Left ventricle myocardium inferior (tissue), 1 donor: ENCODE measurements at places on chromosomes 6 and 20.

DNA sequence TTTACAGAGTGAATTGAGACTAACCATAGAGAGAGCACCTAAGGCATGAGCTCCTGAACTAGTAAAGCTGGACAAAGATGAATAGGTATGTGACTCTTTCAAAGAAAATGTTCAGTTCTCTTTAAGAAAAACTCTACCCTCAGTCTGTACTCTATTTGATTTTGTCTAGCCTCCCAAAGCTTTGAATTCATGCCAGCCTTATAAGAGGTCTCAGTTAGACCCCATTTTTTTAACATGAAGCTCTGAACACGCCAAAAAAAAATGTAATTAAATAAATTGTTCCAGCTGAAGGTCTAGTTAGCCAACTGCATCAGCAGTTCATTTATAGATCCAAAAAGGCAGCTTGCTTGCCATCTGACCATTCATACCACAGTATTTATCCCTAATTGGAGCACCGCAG, 71.6 kb downstream of the COL9A1 start:
- no peak for DNase-seq
- H3K4me1 ChIP-seq: no peaks in the 10 kb centered on the region
- no peaks in the 10 kb centered on the region for H3K36me3 ChIP-seq
- no peak overlapping the region for H3K27ac ChIP-seq
- H3K27me3 ChIP-seq: no peaks in the 10 kb centered on the region
- no peak overlapping the region for H3K4me3 ChIP-seq

- no peak overlapping the region for H3K4me3 ChIP-seq
- peaks cover 15% of the 10 kb centered on the region for H3K4me1 ChIP-seq
- H3K27me3 ChIP-seq: no peaks in the 10 kb centered on the region
These were observed 25.8 kb upstream of the RTF2 start for GRCh38 chr20:56442389-56443365.

GRCh38 chr6:77326029-77326428, 137.3 kb downstream of the HTR1B start:
- no peaks in the 10 kb centered on the region for H3K4me1 ChIP-seq
- no peak overlapping the region for H3K4me3 ChIP-seq
- DNase-seq: no peak

GRCh38 chr6:94478133-94479005, 1059.0 kb upstream of the EPHA7 start:
- H3K4me1 ChIP-seq: no peaks in the 10 kb centered on the region
- no peak for DNase-seq
- no peak overlapping the region for H3K27ac ChIP-seq
- H3K27me3 ChIP-seq: no peaks in the 10 kb centered on the region

DNA sequence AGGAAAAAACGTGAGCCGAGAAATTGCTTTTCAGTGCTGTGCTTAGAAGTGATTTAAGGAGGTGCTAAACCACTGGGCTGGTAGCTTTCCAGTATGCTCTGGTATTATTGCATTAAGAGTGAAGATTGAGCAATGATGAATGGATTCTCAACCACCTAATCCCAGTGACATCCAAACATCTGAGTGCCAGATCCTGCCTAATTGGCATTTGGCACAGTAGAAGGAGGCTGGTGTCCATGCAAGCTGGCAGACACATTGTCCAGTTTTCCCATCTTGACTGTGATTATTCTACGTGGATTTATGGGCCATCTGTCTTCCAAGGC, 398.0 kb upstream of the PLCB4 start:
- no peak for DNase-seq
- H3K4me1 ChIP-seq: peaks cover 49% of the 10 kb centered on the region
- no peaks in the 10 kb centered on the region for H3K27me3 ChIP-seq
- H3K36me3 ChIP-seq: no peaks in the 10 kb centered on the region
- no peak overlapping the region for H3K4me3 ChIP-seq

- no peak for DNase-seq
- H3K36me3 ChIP-seq: no peaks in the 10 kb centered on the region
- peak overlapping the region; percentile 75 for H3K4me3 ChIP-seq
- no peaks in the 10 kb centered on the region for H3K4me1 ChIP-seq
These were observed 460 bp downstream of the PLAGL1 start for GRCh38 chr6:144007478-144008119.

GRCh38 chr6:144547409-144547808, 262.3 kb downstream of the UTRN start:
- no peaks in the 10 kb centered on the region for H3K4me1 ChIP-seq
- no peak for DNase-seq
- no peak overlapping the region for H3K4me3 ChIP-seq
- H3K27ac ChIP-seq: no peak overlapping the region

- H3K27me3 ChIP-seq: peaks cover 66% of the 10 kb centered on the region
- H3K4me1 ChIP-seq: no peaks in the 10 kb centered on the region
- H3K36me3 ChIP-seq: no peaks in the 10 kb centered on the region
- no peak overlapping the region for H3K27ac ChIP-seq
- H3K4me3 ChIP-seq: no peak overlapping the region
These were observed 307.8 kb downstream of the TAF4 start for GRCh38 chr20:61757678-61758563.

DNA sequence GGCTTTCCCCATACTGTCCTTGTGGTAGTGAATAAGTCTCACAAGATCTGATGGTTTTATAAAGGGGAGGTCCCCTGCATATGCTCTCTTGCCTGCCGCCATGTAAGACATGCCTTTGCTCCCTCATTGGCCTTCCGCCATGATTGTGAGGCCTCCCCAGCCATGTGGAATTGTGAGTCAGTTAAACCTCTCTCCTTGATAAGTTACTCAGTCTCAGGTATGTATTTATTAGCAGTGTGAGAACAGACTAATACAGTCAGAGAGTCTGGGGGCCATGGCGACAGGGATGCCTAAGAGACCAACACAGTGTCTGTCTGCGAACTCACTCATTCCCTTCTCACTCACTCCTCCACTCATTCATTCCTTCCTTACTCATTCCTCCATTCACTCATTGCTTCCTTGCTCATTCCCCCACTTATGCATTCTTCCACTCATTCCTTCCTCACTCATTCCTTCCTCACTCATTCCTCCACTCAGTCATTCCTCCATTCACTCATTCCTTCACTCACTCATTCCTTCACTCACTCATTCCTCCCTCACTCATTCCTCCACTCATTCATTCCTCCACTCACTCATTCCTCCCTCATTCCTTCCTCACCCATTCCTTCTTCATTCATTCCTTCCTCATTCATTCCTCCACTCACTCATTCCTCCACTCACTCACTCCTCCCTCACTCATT, 137.5 kb upstream of the AGPAT4 start:
- H3K36me3 ChIP-seq: no peaks in the 10 kb centered on the region
- peaks cover 20% of the 10 kb centered on the region for H3K4me1 ChIP-seq
- no peak for DNase-seq

- H3K36me3 ChIP-seq: no peaks in the 10 kb centered on the region
- H3K27ac ChIP-seq: peak overlapping the region; percentile 93
- H3K4me3 ChIP-seq: peak overlapping the region; percentile 95
- H3K27me3 ChIP-seq: no peaks in the 10 kb centered on the region
- H3K4me1 ChIP-seq: peaks cover 53% of the 10 kb centered on the region
These were observed 399 bp upstream of the REPS1 start for GRCh38 chr6:138988469-138988834.

GRCh38 chr20:44004306-44004915, 89.8 kb downstream of the TOX2 start:
- peak; percentile 30 for DNase-seq
- no peak overlapping the region for H3K4me3 ChIP-seq
- no peak overlapping the region for H3K27ac ChIP-seq
- no peaks in the 10 kb centered on the region for H3K27me3 ChIP-seq

GRCh38 chr6:85676086-85676729, 33.5 kb upstream of the SYNCRIP start:
- peak overlapping the region; percentile 94 for H3K27ac ChIP-seq
- peak overlapping the region; percentile 93 for H3K4me3 ChIP-seq
- no peaks in the 10 kb centered on the region for H3K27me3 ChIP-seq
- H3K36me3 ChIP-seq: peaks cover 4% of the 10 kb centered on the region
- H3K4me1 ChIP-seq: peaks cover 70% of the 10 kb centered on the region

DNA sequence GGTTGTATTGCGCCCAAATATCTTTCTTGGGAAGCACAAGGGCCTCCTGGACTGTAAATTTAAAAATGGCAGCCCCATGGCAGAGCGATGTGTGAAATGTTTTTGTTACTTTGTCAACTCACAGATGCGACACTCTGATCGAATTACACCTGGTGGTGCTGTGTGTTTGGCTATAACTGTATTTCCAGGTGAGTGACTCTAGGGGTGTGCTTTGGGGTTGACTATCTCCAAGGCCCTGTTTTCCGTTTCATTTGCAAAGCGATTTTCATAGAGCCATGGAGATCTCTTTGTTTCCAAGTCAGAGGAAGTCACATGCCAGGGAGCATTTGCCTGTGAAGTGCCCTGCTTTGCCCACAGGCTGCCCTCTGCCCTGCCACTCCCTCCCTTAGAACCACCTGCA, 93.5 kb downstream of the CDC5L start:
- peaks cover 30% of the 10 kb centered on the region for H3K27me3 ChIP-seq
- DNase-seq: no peak
- no peak overlapping the region for H3K4me3 ChIP-seq
- no peaks in the 10 kb centered on the region for H3K36me3 ChIP-seq

- no peak for DNase-seq
- no peak overlapping the region for H3K27ac ChIP-seq
These were observed 77.0 kb upstream of the SGK1 start for GRCh38 chr6:134394905-134395304.

GRCh38 chr20:64037498-64038213, 1.7 kb downstream of the C20orf204 start:
- peak overlapping the region; percentile 89 for H3K27ac ChIP-seq
- peaks cover 64% of the 10 kb centered on the region for H3K4me1 ChIP-seq
- H3K27me3 ChIP-seq: peaks cover 68% of the 10 kb centered on the region
- peak overlapping the region; percentile 69 for H3K4me3 ChIP-seq

GRCh38 chr6:145633981-145634627, 101.2 kb downstream of the EPM2A start:
- no peak overlapping the region for H3K4me3 ChIP-seq
- peaks cover 30% of the 10 kb centered on the region for H3K4me1 ChIP-seq
- no peak overlapping the region for H3K27ac ChIP-seq
- H3K27me3 ChIP-seq: no peaks in the 10 kb centered on the region

DNA sequence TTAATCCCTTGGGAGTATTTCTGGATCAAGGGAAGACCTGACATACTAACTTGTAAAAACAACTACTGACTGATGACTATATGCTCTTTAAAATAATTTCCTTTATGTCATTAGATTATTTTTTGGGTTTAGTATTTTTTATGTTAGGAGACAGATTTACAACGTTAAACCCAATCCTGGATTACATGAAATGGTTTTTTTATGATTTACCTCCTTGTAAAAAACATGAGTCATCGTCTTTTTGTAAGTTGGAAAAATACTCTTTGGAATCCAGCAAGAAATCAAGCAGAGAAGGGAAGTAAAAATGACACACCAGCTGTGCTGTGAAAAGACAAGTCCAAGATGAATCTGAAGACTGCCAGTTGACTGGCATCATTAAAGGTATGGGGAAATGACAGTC, 6.7 kb downstream of the STK4 start:
- H3K27ac ChIP-seq: no peak overlapping the region
- no peaks in the 10 kb centered on the region for H3K27me3 ChIP-seq
- peaks cover 40% of the 10 kb centered on the region for H3K36me3 ChIP-seq
- DNase-seq: no peak

GRCh38 chr20:38299963-38300362, 4.0 kb upstream of the BPI start:
- peaks cover 37% of the 10 kb centered on the region for H3K27me3 ChIP-seq

GRCh38 chr20:10478205-10478604, 43.1 kb downstream of the SLX4IP start:
- no peak overlapping the region for H3K27ac ChIP-seq
- no peaks in the 10 kb centered on the region for H3K27me3 ChIP-seq
- DNase-seq: no peak
- no peaks in the 10 kb centered on the region for H3K36me3 ChIP-seq
- H3K4me1 ChIP-seq: peaks cover 27% of the 10 kb centered on the region

DNA sequence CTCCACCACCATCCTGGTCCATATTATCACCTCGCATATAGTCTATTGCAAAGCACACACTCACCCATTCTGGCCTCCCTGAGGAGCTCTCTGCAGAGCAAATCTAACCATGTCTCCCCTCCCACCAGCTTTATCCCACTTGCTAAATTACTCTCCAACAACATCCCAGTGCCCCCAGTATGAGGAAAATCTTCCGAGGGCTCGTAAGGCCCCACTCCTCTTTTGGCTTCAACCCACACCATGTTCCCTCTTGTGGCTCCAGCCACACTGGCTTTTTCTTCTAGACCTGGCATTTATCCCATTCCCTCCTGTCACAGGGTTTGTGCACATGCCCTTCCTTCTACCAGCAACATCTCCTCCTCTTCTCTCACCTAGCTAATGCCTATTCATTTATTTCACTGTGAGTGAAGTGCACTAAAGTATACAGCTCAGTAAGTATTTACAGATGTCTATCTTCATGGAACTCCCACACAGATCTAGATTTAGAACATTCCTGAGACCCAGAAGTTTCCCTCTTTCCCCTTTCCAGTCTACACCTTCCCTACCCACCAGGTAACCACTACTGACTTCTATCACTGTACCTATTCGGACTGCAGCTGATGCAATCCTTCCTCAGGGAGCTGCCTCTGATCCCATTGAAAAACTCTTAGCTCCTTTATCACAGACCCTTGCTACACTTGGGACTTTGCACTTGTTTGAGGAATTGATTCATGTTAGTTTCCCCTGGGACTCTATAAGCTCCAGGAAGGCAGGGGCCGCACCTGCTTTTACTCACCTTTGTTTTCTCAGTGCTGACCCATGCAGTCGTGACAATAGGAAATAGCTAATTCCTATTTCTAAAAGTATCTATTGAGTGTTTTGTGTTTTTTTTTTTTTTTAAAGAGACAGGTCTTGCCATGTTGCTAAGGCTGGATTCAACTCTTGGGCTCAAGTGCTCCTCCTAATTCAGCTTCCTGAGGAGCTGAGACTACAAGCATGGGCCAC, 15.5 kb downstream of the MRPL14 start:
- H3K27ac ChIP-seq: no peak overlapping the region
- H3K4me1 ChIP-seq: peaks cover 52% of the 10 kb centered on the region
- H3K27me3 ChIP-seq: no peaks in the 10 kb centered on the region
- H3K36me3 ChIP-seq: peaks cover 50% of the 10 kb centered on the region

DNA sequence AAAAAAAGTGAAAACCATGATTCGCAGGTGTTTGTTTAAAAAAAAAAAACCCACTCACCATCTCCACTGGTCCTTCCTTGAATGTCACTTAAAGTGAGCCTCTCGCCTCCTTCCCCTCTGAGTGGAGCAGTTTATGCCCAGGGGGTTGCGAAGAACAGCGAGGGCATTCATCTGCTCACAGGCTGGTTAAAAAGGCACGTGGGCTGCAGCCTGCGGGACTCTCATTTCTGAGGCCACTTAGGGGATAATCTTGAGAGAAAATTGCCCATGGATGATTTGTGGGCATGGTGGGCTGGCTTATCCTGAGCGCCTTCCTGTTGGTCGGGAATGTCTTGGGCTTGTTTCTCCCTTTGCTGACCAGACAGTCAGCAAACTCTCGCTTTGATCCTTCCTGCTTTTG, 18.9 kb downstream of the BCAS4 start:
- H3K4me1 ChIP-seq: no peaks in the 10 kb centered on the region
- H3K36me3 ChIP-seq: no peaks in the 10 kb centered on the region
- DNase-seq: no peak
- H3K27ac ChIP-seq: no peak overlapping the region
- H3K4me3 ChIP-seq: no peak overlapping the region
- no peaks in the 10 kb centered on the region for H3K27me3 ChIP-seq
